ENCODE measurements at places on chromosomes 13 and 19.

DNA sequence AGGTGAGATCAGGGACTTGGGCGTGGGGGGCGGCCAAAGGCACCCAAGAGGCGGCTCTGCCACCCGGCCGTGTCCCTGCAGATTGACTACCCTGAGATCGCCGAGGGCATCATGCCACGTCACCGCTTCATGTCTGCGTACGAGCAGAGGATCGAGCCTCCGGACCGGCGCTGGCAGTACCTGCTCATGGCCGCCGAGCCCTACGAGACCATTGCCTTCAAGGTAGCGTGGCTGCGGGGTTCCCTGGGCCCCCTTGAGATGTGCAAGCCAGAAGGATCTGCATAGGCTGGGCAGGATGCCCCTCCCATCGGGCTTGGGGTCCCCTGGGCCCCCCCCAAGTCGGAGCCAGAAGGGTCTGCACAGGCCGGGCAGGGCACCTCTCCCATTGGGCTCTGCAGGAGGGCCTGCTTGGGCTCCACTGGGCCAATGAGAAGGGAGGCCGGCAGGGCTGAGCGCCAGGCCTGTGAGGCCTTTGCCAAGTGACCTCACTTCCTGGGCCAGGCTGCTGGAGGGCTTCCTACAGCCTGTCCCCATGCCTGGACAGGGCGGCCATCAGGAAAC is 2.2 kb upstream of the AMH start:
- DNase-seq, result no peak

GRCh38 chr13:93231867-93232266 is 5.3 kb downstream of the GPC6 start:
- DNase-seq, result no peak

DNA sequence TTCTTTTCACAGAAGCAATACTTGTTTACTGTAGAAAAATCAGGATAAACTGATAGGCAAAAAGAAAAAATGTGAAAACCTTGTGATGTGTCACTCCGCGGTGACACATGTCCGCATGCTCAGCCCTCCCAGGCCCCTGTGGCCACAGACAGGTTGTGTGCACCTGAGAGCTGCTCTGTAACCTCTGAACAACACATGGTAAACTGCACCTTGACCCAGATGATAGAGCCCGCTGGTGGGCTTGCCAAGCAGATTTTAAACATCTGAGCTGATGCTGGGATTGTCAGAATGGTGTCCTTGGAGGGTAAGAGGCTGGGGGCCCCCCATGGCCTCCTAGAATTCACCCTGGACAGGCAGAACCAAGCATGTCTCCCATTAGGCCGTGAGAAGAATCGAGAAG is 33.8 kb downstream of the DHRS12 start:
- DNase-seq, result no peak

DNA sequence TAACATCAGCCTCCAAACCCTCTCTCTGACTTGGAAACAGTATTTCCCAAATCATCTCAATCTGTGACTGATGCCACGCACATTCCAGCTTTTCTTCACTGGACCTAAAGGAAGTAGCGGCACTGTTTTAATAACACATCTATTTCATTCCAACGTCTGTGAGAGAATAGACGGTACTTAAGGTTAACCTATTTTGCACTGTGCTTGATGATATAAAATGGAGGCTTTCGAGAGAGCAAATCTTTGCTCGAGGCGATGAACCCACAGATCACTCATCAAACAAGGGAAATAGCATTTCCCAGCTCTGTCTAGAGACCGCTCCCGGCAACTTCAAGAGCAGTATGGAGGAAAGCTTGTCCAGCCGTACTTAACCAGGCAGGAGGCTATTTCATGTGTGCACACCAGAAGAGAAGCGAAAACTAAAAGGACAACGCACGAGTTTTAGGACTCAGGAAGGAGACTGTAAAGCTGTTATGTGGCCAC is 2.9 kb downstream of the UBL3 start:
- no peak for DNase-seq

GRCh38 chr13:49418206-49418605 is 25.7 kb downstream of the CAB39L start:
- no peak for DNase-seq
